Osteocyte (in vitro differentiated cells): ENCODE measurements at places on chromosomes 12 and 14. TPM values are rescaled to one million over a fixed set of nuclear protein-coding genes. Genes with fewer than 3 reads are reported as not detected.
A peak's percentile ranks its signal among the peaks of the same experiment; 100 is the strongest.

The GPR68 gene
- 0.11 and 0.50 TPM in 2 replicates for total RNA-seq

The DLK1 gene
- total RNA-seq: 0.60 and 0.86 TPM in 2 replicates

The SLCO1A2 gene
- 2.4 and 3.8 TPM in 2 replicates for total RNA-seq

The GZMB gene
- total RNA-seq: not detected in 2 replicates

The GLS2 gene
- total RNA-seq: 0.31 TPM in 1 of 2 replicates, not detected in the other

DNA sequence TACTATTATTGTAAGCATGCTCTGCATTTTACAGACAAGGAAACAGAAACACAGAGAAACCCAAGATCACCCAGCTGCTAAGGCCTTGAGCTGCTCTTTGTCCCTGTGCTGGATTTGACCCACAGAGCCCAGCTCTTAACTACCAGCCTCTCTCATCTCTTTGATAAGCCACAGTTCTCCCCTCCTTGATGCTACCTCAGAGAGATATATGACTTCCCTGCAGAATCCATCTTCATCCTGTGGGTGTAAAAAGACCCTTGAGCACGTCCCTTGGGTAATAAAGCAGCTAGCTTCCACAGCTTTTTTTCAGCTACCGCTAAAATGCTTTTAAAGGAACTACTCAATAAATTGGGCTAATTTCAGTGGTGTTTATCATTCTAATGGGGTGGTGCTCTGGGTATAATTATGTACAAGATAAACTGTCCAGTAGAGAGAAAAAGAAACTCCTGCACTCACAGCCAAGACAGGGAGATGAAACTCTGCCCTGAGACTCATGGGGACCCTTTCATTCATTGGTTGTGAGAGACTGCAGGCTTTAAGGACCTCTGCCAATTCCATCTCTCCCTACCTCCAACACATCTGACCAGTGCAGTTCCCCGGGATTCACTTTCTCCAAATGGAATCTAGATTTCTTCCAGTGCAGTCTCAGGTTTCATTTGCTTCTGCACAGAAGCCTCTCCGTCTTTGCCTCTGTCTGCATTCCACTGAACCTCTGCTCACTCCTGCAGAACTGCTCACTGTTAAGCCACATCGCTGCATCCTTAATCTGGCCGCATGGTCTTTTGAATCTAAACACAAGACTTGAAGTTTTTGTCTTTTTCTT is 24.7 kb upstream of the NTF3 start:
- DNase-seq: no peak

- no peak for DNase-seq
Observed at GRCh38 chr12:46354802-46355199, 17.8 kb downstream of the SLC38A2 start.

GRCh38 chr14:63713058-63713457 is 14.8 kb downstream of the SGPP1 start:
- DNase-seq: no peak

- no peak for DNase-seq
Observed at GRCh38 chr14:56892959-56893358, 82.7 kb upstream of the OTX2 start.

GRCh38 chr12:91316907-91317269 is 134.3 kb upstream of the DCN start:
- no peak for DNase-seq

GRCh38 chr12:45708901-45709300 is 20.6 kb upstream of the ARID2 start:
- DNase-seq: no peak

- no peak for DNase-seq
Observed at GRCh38 chr12:109258607-109259544, 50.2 kb downstream of the FOXN4 start.

- DNase-seq: no peak
Observed at GRCh38 chr14:57199921-57200320, 68.8 kb downstream of the EXOC5 start.

- no peak for DNase-seq
Observed at GRCh38 chr12:3294481-3294911, 196.5 kb upstream of the PRMT8 start.

DNA sequence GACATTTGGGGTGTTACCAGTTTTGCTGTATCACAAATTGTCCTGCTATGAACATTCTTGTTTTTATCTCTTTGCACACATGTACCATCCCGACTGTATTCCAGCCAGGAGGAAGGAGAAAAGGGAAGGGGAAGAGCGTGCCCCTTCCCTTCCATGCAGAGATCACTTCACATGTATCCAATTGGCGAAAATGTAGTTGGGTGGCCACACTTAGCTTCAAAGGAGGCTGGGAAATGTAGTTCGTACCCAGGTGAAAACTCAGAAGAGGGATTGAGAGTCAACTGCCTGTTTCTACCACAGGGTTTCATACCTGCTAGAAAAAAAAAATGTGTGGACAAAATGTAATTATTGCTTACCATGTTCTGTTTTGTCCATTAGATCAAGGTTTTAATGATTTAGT is 189.1 kb upstream of the PELI2 start:
- DNase-seq: no peak

- no peak for DNase-seq
Observed at GRCh38 chr12:130746546-130746945, 30.4 kb upstream of the RIMBP2 start.

- DNase-seq: no peak
Observed at GRCh38 chr14:24238123-24238522, 4.3 kb downstream of the TINF2 start.

- no peak for DNase-seq
Observed at GRCh38 chr14:60861545-60862140, 119.2 kb downstream of the TRMT5 start.

DNA sequence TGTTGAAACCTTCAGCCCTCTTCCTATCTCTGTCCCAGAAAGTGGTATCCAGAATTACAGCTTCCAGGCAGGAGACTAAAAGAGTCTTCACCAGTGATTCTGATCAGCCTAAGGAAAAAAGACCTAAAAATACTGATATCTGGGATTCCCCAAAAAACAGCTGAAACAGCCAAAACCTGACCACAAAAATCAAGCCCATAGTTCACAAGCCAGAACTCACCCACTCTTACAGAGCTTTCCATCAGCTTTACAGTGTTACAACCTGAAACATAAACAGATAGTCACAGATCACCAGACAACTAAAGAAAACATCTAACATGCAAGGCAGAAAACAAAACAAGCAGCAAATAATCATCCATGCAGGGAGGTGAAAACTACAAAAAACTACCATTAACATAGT is 26.0 kb upstream of the TSPAN8 start:
- no peak for DNase-seq

GRCh38 chr12:124863416-124864325 is at the start of gene SCARB1:
Gene SCARB1, minus strand, starts transcription at chr12:124863864. Its CDS starts 144 bp downstream, at chr12:124863720.
- peak; percentile 94 for DNase-seq

GRCh38 chr12:129579879-129580278 is 323.9 kb downstream of the TMEM132D start:
- no peak for DNase-seq

DNA sequence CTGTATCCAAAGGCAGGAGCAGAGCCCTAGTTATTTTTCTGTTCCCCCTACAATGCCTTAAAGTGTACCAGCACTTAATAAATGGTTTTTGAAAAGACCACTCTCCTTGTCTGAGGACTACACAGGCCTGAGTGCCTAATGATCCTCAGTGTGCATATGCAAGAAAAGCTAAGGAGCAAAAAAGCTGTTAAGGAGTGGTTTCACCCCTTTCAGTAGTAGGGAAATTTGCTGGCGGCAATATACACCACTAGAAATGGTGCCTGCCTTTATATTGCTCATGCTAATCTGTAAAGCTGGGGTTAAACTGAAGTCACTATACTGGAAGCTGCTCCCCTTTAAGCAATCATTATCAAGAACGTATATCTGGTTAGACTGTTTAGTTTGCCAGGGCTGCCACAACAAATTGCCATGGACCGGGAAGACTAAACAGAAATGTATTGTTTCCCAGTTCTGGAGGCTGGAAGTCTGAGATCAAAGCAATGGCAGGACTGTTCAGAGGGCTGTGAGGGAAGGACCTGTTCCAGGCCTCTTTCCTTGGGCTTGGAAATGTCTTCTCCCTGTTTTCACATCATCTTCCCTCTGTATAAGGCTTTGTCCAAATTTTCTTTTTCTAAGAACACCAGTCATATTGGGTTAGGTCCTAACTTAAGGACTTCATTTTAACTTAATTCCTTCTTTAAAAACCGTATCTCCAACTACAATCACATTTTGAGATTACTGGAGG is 30.2 kb downstream of the PRDM4 start:
- no peak for DNase-seq

GRCh38 chr12:98730412-98730811 is 85.3 kb downstream of the APAF1 start:
- DNase-seq: no peak

GRCh38 chr12:38124247-38125012 is 192.1 kb upstream of the ALG10B start:
- no peak for DNase-seq
